ENCODE measurements at places on chromosomes 4 and X.

- no peak for DNase-seq
Observed at GRCh38 chr4:55352726-55353125, 6.7 kb downstream of the SRD5A3 start.

DNA sequence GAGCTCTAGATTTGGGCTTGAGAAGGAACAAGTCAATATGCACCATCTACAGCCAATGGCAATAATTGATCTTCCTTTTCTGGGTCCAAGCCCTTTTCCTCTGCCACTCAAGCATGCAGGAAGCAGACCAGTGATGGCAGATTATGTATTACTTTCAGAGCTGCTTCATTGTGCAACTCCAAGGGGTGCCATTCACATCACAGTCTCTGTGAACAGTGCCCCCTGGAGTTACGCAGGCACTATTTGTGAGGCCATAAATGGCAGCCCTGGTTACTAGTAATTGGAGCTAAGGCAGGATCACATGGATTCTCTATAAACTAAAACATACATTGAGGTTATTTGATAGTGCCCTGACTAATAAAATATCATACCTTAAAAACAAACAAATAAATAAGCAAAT lies 313.4 kb upstream of the SLC7A11 start:
- DNase-seq, result peak; percentile 61

DNA sequence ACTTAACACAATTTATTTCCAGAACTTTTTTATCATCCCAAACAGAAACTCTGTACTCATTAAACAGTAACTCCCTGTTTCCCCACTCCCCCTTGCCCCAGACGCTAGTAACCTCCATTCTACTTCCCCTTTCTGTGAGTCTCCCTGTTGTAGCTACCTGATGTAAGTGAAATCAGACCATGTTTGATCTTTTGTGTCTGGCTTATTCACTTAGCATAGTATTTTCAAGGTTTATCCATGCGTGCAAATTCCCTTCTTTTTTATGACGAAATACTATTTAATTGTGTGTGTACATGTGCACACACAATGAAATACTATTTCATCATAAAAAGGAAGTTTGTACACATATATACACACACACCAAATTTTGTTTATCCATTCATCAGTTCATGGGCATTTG lies 5.2 kb downstream of the PKD2 start:
- DNase-seq, result no peak

GRCh38 chr4:39287223-39287622 lies 78.9 kb downstream of the RFC1 start:
- DNase-seq, result no peak

DNA sequence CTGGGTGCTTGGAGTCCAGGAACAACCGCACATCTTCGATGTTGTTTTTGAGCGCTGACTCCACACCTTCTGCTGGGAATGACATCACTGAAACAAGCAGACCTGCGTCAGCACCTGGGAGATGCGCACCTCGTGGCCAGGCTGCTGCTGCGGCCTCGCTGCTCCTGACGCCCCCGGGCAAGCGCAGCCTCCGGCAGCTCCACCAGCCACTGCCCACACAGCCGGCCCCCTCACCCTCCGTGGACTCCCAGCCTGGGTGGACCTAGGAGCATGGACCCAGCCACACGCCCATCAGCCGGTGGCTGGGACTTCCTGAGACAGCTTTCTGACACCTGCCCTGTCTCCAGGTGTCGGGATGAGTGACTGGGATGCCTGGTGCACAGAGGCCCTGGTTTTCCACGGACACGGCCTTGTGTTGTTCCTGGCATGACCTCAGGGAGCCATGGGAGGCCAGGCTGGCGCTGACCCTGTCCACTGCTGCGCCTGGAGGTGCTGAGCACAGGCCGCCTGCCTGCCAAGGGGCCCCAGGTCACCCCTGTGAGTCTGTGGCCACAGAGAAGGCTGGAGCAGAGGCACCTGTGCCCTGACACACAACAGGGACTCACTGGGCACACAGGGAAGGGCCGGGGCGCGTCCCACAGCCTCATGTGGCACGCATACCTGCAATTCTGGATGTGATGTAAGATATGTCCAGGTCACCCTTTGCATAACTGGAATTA lies 48.6 kb downstream of the GAK start:
- DNase-seq, result no peak

DNA sequence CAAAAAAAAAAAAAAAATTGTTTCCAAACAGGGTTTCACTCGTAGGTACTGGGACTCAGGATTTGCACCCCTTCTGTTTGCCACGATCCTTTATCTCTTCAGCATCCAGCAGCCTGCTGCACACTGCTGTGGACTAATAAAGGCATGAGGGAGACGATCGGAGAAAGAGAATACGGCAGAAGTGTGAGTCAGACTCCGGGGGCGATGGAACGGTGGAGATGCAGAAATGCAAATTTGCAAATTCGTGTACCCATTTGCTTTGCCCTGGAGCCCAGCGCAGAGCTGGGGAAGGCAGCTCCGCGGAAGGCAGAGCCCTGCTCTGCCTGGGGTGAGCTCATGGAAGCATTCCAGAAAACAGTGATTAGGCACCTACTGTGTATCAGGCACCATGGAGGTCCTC lies 270.3 kb downstream of the ASMT start:
- no peak for DNase-seq

DNA sequence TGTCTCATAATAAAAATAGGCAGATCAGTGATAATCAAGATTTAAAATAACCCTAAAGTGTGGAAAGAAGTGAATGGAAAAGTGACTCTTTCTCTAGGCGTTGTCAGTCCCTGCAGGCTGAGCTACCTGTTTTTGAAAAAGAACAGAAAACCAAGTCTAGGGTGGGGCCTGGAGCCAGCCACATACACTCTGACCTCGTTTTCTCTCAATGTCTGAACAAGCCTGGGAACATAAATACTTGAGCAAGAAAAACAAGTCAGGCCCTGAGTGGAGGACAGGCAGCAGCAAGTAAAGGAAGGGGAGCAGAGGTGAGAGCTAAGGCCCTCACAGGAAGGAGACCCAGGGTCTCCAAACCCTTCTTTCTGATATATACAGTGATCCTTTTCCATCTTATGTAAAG lies 91.7 kb upstream of the HPF1 start:
- DNase-seq, result no peak

DNA sequence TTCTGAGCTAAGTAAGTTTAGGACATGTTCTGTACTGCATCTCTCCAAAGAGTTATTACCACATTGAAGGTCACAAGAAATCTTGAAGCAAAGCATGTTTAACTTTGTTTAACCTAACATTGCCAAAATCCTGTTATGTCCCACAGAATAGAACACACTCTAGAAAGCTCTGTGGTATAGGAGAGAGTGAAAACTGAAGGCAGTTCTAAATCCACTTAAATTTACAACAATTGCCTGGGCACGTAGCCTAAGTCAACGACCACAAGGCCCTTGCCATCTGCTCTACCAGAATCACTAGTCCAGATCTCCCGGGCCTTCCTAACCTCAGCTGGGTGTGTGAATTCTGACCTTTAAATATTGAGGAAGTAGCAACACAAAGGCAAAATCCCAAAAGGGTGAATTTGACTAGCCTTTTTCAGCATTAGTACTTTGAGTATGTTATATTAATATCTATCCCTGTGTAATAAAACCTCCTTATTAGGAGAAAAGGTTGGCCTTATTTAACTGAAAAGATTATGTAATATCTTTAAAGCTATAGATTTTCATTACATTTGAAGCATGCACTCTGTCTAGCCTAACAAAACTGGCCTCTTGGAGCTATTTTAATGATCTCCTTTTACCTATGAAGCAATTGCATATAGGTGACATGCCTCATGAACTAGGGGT lies 4.5 kb upstream of the MAML3 start:
- DNase-seq, result no peak

DNA sequence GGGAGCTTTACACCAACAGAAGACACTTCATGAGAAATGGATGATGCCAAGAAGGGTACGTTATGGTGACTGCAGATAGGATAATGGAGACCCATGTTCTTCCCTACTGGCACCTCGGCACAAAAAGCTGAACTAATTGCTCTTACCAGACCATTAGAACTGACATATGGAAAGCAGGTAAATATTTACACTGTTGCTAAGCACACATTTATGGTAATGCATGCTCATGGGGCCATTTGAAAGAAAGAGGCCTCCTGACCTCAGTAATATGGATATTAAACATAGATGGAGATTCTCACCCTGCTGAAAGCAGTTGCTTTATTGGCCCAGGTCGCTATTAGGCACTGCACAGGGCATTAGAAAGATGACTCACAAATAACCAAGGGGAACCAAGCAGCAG lies 1759.6 kb downstream of the C4orf33 start:
- DNase-seq, result peak; percentile 1

DNA sequence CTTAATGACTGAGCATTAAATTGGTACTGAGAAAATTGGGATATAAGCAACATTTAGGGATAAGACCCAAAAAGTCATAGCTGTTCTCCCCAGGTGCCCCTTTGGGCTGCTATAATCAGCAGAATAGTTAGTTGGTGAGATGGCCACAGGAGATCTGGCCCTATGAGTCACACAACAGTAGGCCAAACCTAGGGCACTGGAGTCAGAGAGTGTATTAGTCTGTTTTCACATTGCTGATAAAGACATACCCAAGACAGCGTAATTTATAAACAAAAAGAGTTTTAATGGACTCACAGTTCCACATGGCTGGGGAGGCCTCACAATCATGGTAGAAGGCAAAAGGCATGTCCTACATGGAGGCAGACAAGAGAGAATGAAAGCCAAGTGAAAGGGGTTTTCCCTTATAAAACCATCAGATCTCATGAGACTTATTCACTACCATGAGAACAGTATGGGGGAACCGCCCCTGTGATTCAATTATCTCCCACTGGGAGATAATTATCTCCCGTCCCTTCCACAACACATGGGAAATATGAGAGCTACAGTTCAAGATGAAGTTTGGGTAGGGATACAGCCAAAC lies 338.3 kb upstream of the NR3C2 start:
- DNase-seq, result no peak

GRCh38 chr4:139645458-139645857 lies 20.2 kb upstream of the MGST2 start:
- DNase-seq, result no peak

DNA sequence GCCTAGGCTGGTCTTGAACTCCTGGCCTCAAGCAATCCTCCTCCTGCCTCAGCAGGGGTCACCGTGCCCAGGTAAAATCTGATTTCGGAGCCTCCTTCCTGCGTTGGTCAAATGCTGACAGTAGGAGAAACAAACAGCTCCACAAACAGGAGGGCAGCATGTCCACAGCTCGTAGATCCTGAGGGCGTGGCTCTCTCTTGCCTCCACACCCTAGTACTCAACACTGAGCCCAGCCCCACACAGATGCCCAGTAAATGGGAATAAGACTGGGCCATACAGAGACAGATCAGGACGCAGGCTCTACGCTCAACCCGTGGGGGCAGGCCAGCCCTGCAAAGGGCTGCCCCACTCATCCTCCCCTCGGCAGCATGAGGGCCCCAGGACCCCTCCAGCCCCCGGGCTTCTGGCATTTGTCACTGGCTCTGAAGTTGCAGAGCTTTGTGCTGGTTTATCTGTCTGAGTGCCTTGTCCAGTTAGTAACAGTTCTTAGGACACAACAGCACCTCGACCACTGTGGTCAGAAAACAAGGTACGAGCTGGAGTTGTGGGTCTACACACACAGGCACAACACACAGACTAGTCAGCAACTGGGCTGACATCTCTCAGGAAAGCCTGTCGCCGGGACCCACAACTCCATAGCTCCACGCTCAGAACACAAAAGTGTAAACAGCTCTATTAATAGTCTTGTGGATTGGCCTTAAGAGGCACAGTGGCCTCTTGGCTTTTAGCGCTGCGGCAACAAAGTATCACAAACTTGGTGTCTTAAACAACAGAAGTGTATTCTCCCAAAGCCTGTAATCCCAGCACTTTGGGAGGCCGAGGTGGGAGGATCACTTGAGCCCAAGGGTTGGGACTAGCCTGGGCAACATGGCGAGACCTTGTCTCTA lies 5.2 kb downstream of the TNIP2 start:
- no peak for DNase-seq

GRCh38 chr4:142778430-142778829 lies 67.7 kb downstream of the INPP4B start:
- no peak for DNase-seq

DNA sequence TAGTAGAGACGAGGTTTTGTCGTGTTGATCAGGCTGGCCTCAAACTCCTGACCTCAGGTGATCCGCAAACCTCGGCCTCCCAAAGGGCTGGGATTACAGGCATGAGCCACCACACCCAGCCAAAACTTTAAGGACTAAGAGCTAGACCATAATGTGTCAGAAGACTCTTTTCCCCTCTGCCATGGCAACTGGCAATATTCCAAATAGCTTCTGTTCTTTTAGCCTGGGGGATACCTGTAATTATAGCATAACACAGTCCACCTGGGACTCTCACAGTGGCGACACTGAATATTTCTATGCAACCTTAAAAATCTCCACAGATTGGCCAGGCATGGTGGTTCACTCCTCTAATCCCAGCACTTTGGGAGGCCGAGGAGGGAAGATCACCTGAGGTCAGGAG lies 45.5 kb upstream of the RBM47 start:
- DNase-seq, result no peak

DNA sequence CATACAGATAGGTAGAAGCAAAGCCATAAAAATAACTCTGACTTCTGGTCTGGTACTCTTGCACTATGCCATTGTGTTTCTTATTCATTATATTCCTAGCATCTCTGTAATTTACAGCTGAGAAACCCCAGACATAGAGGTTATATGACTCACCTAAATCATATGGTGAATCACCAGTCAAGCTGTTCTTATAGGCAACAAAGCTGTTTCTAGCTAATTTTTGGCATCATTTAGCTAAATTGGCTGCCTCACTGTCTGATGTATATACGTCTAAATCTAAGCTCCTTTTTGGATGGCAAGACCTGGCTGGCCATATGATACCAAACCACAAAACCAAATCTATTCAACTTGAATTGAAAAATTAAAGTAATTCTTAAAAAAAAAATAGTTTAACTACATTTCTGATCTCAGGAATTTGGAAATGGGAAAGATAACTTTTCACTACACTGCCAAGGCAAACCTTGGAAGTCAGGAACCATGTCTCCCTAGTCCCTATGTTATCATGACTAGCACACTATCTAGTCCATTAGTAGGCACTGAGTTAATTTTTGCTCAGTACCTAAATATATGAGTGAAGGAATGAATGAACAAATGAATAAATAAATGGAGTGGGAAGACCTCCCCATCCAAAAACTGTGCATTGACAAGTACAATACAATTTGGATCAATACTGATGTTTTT lies 41.3 kb upstream of the STAG2 start:
- DNase-seq, result no peak

DNA sequence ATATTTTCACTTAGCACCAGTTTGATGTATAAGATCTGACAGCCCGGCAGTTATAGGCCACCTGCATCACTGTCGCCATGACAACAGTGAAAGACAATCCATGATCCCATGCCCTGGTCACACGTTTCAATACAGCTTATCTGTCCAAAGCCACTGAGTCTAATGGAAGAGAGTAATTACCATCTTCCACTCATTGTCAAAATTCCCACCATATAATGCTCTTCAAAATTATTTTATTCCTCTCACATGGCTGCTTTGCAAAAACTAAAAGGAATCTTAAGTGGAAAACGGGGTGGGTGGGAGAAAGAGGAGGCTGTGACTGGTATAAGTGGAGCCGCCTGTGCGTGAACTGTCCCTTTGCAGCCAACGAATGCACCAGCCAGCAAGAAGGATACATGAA lies 44.2 kb downstream of the MAML3 start:
- peak; percentile 52 for DNase-seq

- no peak for DNase-seq
Observed at GRCh38 chrX:22136711-22137110, 104.6 kb downstream of the PHEX start.

GRCh38 chrX:13607331-13607995 lies 38.1 kb downstream of the EGFL6 start:
- no peak for DNase-seq

All from mesendoderm (in vitro differentiated cells).